ENCODE measurements at places on chromosomes 2 and 18.

GRCh38 chr18:51603551-51603950 lies 406.1 kb upstream of the MEX3C start:
- DNase-seq = peak; percentile 5

DNA sequence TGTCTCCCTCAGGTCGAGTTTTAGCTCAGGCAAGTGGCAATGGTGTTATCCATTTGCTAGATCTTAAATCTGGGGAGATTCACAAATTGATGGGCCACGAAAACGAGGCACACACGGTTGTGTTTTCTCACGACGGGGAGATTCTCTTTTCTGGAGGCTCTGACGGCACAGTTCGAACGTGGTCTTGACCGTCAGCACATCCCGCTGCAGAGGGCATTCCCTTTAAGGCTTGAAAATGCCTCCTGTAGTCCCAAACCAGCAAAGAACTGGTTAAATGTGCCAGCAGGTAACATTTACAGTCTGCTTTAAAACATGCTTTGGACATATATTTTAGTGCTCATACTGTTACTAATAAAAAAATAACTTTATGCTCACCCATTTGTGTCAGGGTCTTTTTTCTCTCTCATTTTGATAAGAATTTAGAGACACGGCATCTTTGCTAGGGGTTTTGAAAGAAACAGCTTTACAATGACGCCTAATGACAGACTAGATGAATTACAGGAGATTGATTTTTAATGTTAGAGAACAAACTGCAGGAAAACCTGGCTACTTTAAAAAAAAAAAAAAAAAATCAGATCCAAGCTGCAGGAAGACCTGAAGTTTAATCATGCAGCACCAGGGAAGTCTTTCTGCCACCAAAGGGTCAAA lies 602 bp upstream of the VWC2L start:
- no peak for DNase-seq

DNA sequence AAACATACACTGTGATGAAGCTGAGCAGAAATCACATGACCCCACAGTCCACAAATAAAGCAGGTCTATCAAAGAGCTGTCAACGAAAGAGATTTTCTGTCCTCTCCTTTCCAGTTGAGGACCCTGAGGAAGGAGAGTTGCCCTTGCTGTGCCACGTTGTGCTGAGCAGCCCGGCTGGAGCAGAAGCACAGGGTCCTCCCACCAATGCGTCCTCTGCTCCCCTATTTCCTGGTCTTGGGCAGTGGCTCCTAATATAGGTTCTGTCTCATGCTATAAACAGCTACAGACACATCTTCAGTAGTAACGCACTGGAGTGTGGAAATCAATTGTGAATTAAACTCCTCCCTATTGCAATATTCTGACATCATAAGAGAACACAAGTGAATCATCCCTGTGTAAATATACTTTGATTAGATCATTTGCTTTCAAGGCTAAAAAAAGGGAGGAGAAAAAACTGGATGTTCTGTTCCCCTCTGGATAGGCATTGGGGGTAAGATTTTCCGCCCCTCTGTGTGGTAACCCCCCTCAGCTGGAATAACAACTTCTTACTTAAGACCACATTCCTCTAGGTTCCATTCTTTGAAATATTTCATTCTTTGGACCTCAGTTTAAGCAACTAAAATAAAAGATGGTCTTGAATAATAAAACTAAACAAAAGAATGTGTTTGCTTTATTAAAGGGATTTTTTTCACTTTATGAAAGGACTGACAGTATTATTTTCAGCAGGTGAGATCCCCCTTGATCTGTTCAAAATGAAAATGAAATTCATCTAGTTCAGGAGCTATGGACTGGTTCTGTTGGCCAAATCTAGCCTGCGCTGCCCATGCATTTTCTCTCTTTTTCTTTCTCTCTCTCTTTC lies 8.3 kb upstream of the RHOB start:
- DNase-seq = no peak

DNA sequence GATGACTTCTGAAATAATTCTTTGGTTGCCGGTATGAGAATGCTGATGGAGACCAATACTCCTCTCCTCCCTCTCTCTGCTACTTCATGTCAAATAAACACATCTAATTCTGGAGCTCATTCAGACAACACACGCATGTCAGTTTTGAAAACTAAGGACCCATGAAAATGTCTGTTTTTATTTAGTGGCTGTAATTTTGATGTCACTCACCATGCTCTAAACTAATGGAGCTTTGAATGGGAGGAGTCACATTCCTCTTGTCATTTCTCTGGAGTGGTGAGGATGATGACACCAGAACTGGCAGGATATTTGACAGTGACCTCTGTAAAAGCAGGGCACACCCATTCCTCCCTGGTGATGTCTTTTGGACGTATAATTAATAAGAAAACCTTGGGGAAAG lies 163.0 kb downstream of the PHLPP1 start:
- peak; percentile 32 for DNase-seq

DNA sequence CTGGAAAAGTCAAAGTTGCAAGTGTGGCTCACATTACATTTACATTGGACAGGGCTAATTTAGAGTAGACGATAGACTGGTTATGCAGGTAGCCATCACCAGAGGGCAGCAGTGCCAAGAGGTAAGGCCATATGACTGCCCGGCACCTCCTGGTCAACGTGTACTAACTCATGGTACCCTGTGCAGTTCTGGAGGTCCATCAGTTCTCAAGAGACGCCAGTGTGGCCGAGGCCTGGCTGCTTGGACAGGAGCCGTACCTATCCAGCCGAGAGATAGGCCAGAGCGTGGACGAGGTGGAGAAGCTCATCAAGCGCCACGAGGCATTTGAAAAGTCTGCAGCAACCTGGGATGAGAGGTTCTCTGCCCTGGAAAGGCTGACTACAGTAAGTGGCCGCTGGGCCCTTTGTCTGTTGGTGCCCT lies 65.8 kb upstream of the EML6 start:
- DNase-seq = no peak
